ENCODE measurements at places on chromosomes 4 and X. TPM values are rescaled to one million over a fixed set of nuclear protein-coding genes. Genes with fewer than 3 reads are reported as not detected.

GRCh38 chr4:172305698-172306097 lies 492.5 kb downstream of the GALNTL6 start:
- no peak for DNase-seq

GRCh38 chr4:3825530-3825929 lies 59.3 kb downstream of the ADRA2C start:
- DNase-seq = no peak

DNA sequence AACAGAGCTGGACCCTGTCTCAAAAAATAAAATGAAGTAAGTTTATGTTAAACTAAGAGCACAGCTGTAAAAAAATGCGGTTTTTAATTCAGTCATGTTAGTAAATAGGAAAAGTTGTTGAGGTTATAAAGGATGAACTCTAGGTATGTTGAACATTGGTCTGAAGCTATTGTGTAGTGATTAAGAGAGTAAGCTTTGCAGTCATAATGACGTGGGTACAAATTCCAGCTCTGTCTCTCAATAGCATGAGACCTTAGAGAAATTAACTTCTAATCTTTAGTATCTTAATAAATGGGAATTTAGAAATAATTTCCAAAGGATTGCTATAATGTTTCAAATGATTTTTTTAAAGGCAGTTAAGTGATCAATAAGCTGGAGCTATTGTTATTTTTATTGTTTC lies 2.9 kb upstream of the YTHDC1 start:
- no peak for DNase-seq

DNA sequence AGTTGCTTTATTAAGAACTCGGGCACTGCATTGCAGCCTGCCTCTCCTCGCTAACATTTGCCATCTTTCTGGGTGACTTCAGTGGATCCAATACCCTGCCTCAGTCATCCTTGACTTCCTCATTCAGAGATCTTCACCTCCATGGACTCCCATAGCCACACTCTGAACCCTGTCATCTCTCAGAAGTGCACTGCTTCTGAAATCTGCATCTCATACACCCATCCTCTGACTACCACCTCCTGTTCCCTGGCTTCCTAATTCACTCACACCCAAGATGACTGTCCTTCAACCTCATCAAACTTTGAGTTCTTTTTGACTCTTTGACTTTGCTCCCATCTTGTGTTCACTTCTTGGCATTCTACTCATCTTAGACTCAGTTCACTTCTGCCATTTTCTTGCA lies 25.3 kb upstream of the CYBB start:
- DNase-seq = no peak

GRCh38 chrX:13854003-13854402 lies 37.1 kb upstream of the GPM6B start:
- no peak for DNase-seq

DNA sequence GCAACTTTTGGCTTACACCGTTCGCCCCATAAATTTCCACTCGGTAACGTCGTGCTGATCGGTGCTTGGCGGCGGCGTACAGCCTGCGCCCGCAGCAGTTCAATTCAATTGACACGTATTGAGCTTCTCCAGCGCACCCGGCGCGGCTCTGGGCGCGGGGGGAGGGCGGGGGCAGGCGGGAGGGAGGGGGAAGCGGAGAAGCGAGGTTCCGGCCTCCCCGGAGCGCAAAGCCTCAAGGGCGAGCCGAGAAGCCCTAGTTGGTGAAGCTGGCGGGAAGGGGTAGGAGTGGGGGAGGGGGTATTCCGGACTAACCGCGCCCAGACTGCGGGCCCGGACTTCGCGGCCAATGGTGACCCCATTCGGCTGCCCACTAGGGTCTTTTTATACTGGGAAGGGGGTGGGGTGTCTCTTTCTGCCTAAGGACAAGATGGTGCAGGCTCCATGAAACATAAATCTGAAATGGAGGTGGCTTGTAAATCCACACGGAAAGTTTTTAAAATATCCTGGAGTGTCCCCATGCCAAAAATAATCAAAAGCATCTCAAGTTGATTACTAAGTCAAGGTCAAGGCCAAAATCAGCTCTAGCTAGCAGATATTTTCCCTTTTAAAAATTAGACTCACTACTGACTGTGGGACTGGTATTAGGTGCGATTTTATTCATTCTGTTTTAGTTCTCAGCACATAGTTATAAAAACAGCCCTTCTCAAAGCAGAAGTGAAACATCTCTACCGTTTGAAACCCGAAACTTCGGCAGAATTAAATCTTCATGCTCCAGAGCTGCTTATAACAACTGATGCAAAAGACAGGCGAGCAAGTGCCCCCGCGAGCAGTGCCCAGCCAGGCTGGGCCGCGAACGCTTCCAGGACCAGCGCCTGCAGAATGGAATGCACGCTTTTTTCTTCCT lies 1.5 kb upstream of the BCOR start:
- peak; percentile 28 for DNase-seq

- DNase-seq = no peak
These were observed 122.5 kb downstream of the ARHGAP6 start for GRCh38 chrX:11543249-11543648.

DNA sequence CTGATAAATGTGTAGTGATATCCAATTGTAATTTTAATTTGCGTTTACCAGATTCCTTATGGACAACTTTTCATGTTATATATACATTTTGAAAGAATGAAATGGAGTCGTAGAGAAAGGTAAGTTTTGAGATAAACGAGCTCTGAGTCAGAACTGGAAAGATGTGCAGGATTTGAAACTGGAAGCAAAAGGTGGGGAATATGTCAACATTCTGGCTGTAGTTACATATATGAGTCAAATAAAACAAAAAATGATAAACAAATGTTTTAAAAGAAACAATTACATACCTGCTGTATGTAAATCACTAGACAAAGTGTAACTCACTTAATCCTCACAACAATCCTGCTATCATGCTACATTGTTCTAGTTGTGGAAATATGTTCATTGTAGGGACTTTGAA lies 84.0 kb downstream of the LPAR4 start:
- no peak for DNase-seq

GRCh38 chr4:67275179-67275750 lies 270.0 kb downstream of the CENPC start:
- no peak for DNase-seq

DNA sequence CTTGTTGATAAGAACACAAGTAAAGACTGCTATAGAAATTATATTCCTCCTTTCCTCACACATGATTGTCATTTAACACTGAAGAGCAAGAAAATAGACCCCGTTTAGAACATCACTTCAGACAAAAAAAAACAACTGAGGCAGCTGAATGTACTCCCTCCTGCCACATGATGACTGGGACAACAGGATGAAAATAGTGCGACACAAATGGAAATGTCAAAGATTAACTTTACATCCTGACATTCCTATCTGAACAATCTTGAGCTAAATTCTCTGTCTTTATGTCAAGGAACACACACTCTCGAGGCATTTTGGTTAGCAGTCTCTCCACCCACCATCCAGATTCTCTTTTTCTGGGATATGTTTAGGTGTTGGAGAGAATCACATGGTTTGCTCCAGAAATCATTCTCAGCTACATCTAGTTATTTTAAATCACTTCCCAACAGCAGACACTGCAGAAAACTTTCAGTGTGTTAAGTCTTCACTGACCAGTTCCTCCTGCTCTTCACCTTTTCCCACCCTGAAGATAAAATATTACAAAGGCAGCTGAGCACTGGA lies 16.3 kb upstream of the KCNIP4 start:
- no peak for DNase-seq

GRCh38 chr4:7425124-7425523 lies 9.6 kb downstream of the PSAPL1 start:
- DNase-seq = no peak

DNA sequence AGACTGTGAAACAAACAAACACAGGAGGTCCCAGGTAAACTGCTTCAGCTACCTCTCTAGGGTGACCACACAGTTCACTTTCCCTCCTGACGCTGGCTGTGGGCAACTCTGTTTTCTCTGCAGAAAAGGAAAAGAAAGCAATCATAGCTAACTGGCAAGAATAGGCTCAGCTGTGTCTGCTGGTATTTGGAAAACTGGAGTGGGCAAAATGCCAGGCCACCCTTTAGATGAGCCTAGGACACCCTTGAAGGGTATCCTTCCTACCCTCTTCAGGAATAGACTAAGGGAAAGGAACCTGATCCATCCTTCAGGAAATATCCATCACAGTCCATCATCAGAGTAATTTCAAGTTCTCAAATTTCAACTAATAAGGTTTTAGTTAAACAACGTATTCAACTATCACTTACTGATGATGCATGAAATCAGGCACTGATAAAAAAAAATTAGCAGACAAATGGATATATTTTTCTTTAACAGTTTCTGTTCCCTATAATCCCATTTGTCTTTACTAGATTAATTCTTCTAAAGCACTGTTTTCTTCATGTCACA lies 60.9 kb downstream of the CAMK2D start:
- no peak for DNase-seq

- peak; percentile 68 for DNase-seq
These were observed 8.1 kb downstream of the RIPPLY1 start for GRCh38 chrX:106894978-106895452.

DNA sequence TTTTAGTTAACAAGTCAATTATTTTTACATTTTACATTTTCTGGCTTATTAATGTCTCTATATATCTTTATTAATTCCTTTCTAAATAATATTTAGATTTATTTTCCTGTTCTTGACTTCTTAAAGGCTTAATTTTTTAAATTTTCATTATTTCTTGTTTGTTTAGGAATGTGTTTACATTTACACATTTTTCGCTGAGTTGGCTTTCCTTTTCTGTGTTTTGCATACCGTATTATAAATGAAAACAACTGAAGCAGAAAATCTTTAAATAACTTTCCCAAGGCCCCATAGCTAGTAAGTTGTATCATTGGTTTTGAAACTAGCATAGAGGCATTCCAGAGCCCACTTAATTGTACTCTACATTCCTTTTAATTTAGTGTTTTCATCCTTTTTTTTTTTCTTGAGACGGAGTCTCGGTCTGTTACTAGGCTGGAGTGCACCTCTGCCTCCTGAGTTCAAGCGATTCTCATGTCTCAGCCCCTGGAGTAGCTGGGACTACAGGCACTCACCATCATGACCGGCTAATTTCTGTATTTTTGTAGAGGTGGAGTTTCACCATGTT lies 261.6 kb downstream of the IQCM start:
- no peak for DNase-seq

DNA sequence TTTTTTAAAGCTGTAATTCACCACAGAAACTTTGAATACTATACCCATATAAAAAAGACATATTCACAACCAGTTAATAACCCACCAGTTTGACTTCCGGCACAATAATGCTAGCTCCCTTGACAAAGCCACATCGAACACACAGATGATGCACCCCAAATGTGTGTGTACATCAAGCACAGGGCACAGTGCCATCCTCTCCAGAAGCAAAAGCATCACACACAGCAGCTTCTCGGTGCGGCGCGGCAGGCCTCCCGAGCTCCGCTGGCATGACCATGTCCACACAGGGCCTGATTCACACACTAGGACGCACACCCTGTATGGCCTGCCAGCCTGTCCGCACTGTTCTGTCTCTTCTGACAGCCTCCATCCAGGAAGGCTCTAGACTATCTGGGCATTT lies 88.0 kb downstream of the LEF1 start:
- no peak for DNase-seq

DNA sequence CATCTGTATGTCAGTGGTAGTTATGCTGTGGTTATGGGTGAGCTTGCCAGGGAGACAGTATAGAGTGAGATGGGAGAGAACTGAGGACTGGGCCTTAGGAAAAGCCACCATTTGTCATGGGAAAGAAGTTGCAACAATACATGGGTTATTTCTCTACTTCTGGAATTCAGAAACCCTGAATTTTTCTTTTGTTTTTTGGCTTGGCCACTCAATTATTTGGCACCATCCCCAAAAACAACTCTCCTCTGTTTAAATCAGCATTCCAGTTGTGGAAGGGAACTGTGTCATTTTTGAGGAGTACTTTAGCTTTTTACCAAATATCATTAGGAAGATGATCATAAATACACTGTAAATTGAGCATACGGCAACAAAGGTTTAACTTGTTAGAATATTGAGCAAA lies 41.1 kb upstream of the ACSL4 start:
- no peak for DNase-seq

- DNase-seq = no peak
These were observed 167.4 kb downstream of the COL4A6 start for GRCh38 chrX:108270739-108271396.

- DNase-seq = no peak
These were observed 30.2 kb upstream of the WFS1 start for GRCh38 chr4:6239486-6239885.

DNA sequence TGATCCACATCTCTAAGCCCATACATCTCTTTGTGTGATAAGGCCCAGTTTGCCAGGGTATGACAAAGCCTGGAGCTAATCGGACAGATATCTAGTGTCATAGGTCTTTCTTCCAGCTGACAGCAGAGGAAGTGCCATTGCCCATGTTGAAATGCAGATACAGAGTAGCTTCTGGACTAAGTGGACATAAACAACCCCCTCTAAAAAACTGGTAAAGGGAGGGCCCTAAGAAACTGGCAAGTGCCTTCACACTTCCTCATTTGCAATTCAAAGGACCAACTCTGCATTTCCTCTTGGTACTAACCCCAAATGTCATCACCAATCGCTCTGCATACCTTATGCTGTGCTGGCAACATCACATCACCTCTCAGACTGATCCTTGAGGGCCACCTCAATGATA lies 20.8 kb downstream of the ARHGEF6 start:
- no peak for DNase-seq

- no peak for DNase-seq
These were observed 69.8 kb upstream of the CAPN6 start for GRCh38 chrX:111340054-111340453.

GRCh38 chr4:48639807-48640206 lies 140.3 kb downstream of the FRYL start:
- DNase-seq = no peak

DNA sequence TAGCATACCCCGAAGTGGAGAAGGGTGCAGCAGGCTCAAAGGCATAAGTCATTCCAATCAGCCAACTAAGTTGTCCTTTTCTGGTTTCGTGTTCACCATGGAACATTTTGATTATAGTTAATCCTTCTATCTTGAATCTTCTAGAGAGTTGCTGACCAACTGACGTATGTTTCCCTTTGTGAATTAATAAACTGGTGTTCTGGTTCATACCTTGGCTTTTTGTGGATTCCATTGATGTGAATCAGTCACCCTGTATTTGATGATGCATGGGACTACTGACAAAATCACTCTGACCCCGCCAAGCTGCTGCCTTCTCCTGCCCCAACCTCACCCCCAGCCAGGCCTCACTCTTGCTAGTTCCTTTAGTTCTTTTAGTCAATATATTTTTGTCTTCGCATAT lies 32.7 kb downstream of the F9 start:
- no peak for DNase-seq

- DNase-seq = peak; percentile 62
These were observed 4.3 kb downstream of the BLOC1S4 start for GRCh38 chr4:6720202-6720699.

Gene TKTL1
- polyA plus RNA-seq = not detected

Gene P2RY8
- polyA plus RNA-seq = 0.03 TPM

Gene TREX2
- 1.2 TPM for polyA plus RNA-seq

Gene ADAMTS3
- polyA plus RNA-seq = not detected

Gene DAPP1
- polyA plus RNA-seq = not detected

Gene ATP7A
- polyA plus RNA-seq = 6.0 TPM

Gene CLDN22
- not detected for polyA plus RNA-seq

Measured in A549 (cell line).